ENCODE measurements at places on chromosomes 1 and 21.

DNA sequence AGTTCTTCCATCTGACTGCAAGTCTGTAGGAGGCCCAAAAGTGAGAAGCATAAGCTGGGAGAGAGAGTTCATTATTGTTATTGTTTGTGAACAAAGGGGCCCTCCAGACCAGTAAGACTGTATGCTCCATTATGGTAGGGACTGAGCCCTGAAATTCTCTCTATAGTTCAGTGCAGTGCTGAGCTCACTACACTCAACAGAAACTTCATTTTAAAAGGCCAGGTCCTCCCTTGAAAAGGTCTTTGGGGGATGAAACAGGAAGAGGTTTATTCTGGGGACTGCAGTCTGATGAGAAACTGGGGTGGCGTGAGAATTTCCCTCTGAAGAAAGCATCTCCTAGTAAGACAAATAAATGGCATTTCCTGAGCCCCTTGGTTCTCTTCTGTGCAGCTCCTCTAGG, 5.5 kb upstream of the GATAD2B start:
- no peak for DNase-seq

- no peak for DNase-seq
Measured at GRCh38 chr1:119320100-119320499, 48.5 kb upstream of the HAO2 start.

GRCh38 chr1:167305706-167306277, 85.1 kb downstream of the POU2F1 start:
- DNase-seq: no peak

- no peak for DNase-seq
Measured at GRCh38 chr1:116794804-116795481, 40.7 kb downstream of the CD2 start.

GRCh38 chr1:201060586-201060985, 37.1 kb upstream of the KIF21B start:
- DNase-seq: no peak

GRCh38 chr21:19045876-19046275, 642.3 kb upstream of the TMPRSS15 start:
- DNase-seq: no peak

GRCh38 chr1:234956821-234957329, 171.8 kb downstream of the TOMM20 start:
- no peak for DNase-seq

DNA sequence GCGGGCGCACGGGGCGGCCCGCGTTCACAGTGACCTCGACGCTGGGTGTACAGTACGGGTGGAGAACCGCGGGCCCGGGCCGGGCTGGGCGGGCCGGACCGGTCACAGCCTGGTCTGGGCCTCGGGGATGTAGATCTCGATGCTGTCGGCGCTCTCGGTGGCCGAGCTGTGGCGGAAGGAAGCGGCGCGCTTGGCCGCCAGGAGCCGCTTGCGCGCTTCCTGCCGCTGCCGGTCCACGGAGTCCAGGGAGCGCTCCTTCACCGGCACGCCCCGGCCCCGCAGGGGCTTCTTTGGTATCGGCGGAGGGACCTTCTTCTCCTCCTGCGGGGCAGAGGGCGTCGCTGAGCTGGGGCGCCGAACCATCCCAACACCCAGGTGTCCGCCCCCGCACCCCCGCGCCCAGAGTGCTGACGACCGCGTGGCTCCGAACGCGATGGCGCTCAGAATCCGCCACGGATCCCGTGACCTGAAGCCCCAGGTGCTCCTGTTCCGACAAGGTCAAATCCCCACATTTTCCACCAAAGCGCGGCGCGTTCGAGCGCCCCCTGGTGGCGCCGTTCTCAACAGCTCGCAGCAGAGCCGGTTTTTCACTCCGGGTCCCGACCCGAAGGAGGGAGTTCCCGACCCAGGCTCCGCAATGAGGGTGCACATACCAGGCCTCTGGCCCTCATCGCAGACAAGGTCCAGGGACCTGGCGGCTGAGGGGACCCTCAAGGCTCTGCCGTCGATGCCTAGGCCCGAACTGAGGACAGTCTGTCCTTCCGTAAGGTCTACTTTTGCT, 6.6 kb upstream of the SMIM12 start:
- peak; percentile 96 for DNase-seq

GRCh38 chr1:156217871-156218270, 5.1 kb downstream of the PMF1 start:
- DNase-seq: no peak
